ENCODE measurements at places on chromosomes 2 and 18.
A peak's percentile ranks its signal among the peaks of the same experiment; 100 is the strongest.

DNA sequence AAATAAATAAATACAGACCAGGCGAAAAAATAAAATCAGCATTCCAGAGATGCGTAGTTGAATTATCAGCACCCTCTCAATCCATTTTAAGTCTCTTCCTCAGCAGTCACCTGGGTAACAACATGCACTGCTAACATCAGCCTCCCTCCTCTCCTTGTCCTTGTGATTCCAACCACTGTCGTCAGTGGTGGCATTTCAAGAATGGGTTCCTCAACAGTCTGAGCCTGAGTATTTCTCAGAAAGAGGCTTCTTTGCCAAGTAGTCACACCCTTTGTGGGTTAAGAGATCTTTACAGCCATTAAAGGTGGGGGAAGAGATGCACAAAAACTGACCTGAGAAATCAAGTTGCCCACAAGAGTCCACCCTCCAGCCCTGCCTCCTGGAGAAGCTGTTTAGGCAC is 39.0 kb downstream of the NOL10 start:
- DNase-seq: no peak

GRCh38 chr18:63146828-63147409 is 172.7 kb downstream of the BCL2 start:
- no peak for DNase-seq

DNA sequence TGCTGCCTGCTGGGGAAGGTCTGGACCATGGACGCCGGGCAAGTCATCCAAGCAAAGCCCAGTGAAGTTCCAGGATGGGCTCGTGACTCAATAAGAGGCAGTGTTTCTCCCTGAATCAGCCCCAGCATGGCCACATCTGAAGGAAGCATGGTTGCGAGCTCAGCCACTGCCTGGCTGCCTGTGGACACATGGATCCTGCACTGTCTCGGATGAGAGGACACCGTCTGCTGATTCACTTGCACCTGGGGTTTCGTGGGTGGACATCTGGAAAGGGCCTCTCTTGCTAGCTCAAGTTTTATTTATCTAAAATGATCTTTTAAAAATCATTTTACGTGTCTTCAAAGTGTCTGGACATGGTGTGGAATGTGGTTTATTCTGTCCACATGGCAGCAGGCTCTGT is 224.8 kb upstream of the FN1 start:
- no peak for DNase-seq

DNA sequence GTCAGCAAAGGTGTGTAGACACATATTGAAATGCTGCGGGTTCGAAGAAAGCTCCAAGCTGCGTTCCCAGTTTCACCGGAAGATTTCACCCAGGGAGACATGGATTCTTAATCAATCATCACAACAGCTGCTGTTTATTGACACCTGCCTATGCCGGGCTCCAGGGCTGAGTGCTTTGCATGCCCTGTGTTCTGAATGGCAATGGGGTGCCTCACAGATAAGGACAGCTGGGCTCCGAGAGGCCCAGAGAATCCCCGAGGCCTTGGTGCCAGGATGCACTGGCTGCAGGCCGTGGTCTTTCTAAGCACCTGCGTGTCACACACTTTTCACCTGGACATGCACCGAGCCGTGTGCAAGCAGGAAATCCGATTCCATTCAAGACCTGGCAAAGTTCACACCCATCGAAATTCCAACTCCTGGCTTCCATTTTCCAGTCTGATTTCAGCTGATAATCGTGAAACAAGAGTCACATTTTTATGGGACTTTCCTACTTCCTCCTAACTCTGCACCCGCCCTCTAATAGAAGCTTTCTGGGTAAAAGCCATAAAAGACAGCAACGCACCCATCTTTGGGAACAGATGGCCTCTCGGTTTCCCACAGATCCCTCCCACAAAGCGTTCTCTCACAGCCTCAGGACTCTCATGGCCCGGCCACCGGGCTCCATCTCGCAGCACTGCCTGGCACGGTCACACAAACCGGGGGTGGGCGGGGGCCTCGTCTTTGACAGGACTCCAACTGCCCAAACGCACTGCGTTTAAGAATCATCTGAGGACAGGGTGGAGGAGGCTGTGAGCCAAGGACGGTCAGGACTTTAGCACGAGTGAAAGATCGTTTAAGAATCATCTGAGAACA is 245.6 kb upstream of the SALL3 start:
- no peak for DNase-seq

DNA sequence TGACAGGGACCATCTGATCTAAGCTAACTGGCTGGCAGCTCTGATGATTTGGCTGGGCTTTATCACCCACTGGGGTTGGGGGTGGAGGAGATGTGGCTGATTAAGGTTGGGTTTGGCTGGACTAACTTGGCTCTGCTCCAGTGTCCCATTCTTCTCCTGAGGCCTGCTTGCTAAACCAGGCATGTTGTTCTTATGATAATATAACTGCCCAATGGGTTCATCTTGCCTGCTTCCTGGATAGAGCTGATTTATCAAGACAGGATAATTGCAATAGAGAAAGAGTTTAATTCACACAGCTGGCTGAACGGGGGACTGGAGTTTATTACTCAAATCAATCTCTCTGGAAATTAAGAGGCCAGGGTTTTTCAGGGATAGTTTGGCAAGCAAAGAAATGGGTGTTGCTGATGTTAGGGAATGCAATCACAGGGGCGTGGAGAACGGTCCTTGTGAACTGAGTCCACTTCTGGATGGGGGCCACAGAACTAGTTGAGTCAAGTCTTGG is 150.4 kb downstream of the PTH2R start:
- DNase-seq: peak; percentile 47

GRCh38 chr2:239073745-239074530 is 226.1 kb downstream of the TWIST2 start:
- no peak for DNase-seq

GRCh38 chr18:46250084-46250811 is 146.1 kb downstream of the HAUS1 start:
- DNase-seq: no peak

GRCh38 chr2:181419129-181419855 is 37.9 kb upstream of the ITGA4 start:
- DNase-seq: no peak

- DNase-seq: no peak
Observed at GRCh38 chr2:100924520-100925451, 77.3 kb upstream of the RPL31 start.

DNA sequence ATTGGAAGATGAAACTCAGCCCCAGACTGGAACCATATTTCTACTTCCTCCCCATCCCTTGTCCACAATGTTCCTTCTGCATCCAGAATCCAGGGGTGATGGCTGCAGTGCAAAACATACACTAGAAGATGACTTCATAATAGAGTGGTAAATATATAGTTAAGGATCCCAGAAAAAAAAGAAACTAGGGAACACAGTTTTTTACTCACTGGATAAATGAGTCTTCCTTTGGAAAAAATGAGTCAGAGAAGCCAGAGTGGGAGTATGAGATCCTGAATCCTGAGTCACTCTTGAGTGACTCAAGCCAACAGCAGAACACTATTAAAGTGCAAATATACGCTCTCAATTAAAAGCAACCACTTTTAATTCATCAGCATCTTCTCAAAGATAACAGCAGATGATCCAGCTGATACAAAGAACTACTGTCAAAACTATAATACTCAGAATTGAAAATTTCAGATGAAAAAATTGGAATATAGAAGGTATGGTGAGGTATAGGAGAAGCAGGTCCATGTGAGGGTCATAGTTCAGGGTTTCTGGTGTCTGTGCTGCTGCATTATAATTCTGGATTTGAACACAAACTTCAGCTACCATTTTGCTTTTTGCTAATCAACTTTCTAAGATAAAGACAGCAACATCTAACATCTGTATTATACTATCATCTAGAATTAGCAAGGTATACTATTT is 987.2 kb upstream of the CDH2 start:
- DNase-seq: no peak

DNA sequence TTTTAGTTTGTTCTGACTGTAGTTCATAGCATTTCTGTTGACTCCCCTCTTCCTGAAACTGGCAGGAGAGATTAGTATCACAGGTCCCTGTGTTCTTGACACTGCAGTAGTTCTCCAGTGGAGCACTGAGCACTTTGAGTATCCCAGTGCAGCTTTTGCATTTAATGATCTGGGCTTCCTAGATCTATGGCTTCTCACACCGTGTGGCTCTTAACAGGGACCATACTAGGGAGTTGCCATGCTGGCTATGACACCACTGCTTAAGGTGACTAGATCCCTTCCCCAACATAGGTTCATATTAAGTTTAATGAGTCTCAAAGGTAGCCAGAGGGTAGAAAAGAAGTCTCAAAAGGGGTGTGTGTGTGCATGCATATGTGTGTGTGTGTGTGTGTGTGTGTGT is 6.2 kb upstream of the MSTN start:
- DNase-seq: no peak

- no peak for DNase-seq
Observed at GRCh38 chr2:74162951-74163350, 15.2 kb upstream of the BOLA3 start.

DNA sequence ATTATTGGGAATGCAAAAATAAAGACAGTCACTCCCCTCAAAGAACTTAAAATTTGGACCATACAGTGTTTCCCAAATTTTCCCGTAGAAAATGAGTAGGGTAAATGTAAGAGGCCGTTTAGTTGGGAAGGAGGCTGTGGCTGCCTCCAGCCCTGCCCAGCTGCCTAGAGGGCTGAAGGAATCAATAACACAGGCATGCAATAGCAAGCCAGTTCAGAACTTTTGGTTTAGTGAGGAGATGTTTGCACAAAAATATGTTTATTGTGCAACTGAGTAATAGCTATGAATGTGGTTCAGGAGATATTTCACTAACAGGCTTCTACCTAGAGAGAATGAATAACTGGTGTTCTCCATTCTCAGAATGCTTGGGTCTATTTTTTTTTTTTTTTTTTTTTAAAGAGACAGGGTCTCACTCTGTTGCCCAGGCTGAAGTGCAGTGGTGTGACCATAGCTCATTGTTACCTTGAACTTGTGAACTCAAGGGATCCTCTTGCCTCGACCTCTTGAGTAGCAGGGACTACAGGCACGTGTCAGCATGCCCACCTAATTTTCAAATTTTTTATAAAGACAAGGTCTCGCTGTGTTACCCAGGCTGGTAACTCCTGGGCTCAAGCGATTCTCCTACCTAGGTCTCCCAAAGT is 23.6 kb downstream of the UGP2 start:
- DNase-seq: no peak

- no peak for DNase-seq
Observed at GRCh38 chr2:148282201-148282600, 261.3 kb downstream of the MBD5 start.

GRCh38 chr2:28626891-28627421 is 124.7 kb upstream of the PPP1CB start:
- no peak for DNase-seq

GRCh38 chr2:101961338-101962191 is 30.2 kb upstream of the IL1R2 start:
- no peak for DNase-seq

DNA sequence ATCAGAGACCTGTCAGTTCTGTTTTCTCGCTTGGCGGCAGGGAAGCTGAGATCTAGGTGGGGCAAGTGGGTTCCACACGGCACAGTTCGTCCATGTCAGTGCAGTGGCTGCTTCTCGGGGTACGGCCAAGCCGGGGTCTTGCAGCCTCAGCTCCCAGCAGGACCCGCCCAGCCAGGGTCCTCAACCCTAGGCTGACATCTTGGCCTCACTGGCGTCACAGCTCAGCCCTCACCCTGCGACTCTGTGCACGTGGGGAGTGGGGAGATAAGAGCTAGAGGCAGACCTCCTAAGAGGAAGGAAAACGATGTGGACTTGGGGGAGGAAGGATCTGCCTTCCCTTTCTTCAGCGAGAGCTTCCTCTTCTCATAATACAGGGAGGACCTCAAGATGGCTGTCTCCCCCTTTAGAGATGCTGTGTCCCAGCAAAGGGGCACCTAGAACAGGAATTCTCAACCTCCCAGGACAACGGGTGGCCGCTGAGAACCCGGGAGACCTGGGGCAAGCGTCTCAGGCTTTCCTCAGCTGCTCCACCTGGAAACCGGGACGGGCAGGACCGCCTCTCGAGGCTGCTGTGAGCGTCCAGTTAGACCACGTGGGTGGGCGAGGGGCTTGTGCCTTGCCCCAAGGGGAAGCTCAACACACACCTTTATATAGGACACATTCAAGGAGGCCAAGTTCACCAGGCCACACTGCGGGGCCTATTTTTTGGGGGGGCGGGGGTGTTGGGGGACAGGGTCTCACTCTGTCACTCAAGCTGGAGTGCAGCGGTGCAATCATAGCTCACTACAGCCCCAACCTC is 23.5 kb upstream of the KLF11 start:
- no peak for DNase-seq

- DNase-seq: no peak
Observed at GRCh38 chr2:126899616-126900185, 1.0 kb downstream of the TEX51 start.

- DNase-seq: no peak
Observed at GRCh38 chr2:233556881-233557736, 9.5 kb downstream of the USP40 start.

DNA sequence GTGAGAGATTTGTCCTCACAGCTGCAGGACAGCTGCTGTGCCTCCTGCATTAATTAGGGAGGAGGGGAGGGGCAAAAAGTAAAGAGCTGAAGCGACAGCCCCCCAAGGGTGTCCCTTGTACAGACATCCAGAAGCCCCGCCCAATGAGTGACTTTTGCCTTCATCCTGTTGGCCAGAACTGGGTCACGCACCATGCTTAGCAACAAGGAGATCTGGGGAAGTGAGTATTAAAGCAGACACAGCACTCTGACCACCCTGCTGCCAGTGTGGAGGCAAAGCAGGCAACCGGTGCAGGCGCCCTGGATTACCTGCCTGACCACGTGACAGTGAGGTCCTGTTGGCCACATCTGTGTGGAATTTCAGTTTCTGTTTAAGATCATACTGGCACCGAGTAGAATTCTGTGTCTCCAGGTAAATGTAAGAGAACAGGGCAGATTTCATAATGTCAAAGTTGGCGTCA is 21.5 kb upstream of the BIN1 start:
- no peak for DNase-seq

DNA sequence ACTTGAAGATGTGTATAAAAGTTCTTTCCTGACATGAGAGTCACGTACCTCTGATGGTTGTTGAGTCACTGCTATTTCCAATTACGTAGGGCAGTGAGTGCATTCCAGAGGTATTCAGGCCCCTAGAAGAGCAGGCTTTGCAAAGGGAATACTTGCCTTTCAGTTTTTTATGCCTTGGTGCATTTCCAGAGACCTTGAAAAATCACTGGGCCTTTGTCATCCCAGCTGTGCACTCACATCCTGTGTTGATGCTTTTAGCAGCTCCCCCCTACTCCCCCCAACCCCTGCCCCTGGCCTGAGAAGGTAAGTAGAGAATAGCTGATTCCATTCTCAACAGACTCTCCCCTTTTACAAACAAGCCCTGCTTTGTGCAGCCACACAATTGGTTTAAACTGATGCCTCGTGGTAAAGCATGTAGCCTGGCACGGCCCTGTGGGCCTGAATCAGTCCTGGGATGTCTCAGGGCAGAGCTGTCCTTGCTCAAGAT is 174.2 kb downstream of the PRPF40A start:
- no peak for DNase-seq

Measured in NCI-H1092 (cell line).